ENCODE measurements at places on chromosomes 7 and 10.

- no peak for DNase-seq
These were observed 739.6 kb upstream of the GALNT17 start for GRCh38 chr7:70392256-70392876.

GRCh38 chr10:109343293-109343692, 580.0 kb downstream of the XPNPEP1 start:
- DNase-seq: no peak

GRCh38 chr10:28913436-28914237, 236.3 kb downstream of the BAMBI start:
- DNase-seq: no peak

GRCh38 chr10:110016039-110016438, 8.3 kb downstream of the ADD3 start:
- no peak for DNase-seq

- no peak for DNase-seq
These were observed 87.1 kb downstream of the KAT6B start for GRCh38 chr10:74913377-74913979.

- DNase-seq: no peak
These were observed 106.5 kb downstream of the PRLHR start for GRCh38 chr10:118488710-118489497.

DNA sequence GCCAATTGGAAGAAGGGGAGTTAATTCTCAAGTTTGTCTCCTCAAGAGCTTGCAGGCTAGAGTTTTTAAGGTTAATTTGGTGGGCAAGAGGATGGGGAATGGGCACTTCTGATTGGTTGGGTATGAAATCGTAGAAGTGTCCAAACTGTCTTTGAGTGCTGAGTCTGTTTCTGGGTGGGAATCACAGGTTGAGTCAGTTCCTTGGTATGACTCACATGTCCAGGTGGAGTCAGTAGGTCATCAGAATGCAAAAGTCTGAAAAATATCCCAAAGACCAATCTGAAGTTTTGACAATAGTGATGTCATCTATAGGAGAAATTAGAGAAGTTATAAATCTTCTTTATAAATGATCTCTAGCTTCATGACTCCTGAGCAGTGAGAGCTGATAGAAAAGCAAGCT, 1252.2 kb downstream of the REEP3 start:
- DNase-seq: no peak

- no peak for DNase-seq
These were observed 439.7 kb downstream of the CCSER2 start for GRCh38 chr10:84768132-84768531.

DNA sequence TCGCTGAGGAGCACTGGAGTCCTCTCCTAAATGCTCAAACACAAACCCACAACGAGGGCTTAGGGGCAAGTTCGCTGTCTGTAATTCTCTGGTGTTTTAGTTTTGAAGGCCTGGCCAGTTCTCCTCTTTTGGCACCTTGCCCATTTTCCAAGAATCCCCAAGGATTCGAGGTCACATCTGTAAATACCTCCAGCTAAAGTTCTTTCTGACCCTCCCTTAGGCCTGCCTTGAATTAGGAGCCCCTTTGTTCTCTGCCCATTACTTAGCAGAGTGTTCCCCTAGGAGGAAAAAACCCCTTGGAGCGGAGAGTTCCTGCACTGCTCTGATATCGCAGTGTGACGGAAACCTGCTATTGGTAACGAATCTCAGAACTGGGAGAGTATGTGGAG, 743 bp upstream of the PYROXD2 start:
- peak; percentile 10 for DNase-seq

- no peak for DNase-seq
These were observed 28.3 kb downstream of the PALS2 start for GRCh38 chr7:24601600-24601999.

DNA sequence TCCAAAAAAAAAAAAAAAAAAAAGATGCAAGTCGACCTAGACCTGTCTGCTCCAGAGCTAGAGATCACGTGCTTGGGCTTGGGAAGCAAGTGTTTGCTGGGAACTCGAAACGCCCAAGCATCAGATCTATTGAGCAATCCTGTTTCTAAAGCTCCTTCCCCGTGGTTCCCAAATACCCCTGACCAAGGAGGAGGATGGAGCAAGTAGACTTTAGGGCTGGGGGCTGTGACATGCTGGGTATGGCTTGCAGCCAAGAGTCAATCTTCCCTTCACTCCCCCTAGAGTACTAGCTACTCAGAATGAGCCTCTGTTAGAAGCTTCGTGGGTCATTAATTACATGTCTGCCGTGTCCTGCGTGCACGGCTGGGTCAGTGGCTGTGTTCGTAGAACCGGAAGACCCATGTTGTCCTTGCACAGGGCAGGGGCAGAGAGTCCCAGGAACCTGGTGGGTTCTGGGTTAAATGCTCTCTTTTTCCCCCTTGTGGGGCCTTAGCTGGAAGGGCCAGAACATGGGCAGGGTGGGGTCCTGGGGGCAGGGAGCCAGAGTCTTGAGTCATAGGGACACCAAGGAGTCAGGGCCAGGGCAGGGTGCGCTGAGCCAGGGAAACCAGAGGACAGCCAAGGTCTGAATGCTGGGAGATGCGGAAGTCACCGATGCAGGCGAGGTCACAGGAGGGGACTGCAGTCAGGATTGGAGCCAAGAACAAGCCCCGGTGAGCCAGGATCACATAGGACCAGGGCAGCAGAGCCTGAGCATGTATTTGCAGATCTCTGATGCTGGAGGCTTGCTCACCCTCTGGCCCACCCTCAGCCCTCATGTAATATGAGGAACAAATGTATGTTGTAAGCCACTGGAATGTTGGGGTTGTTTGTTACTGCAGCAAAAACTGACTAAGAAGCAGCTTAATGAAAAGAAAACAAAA, 34.6 kb upstream of the TPST1 start:
- DNase-seq: no peak

DNA sequence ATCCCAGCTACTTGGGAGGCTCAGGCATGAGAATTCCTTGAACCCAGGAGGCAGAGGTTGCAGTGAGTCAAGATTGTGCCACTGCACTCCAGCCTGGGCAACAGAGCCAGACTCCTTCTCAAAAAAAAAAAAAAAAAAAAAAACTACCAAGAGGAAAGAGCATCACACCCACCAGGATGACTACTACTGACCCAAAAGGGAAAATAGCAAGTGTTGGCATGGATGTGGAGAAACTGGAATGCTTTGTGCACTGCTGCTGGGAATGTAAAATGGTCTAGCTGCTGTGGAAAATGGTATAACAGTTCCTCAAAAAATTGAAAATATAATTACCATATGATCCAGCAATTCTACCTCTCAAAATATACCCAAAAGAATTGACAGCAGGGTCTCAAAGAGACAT, 7.7 kb upstream of the TIAL1 start:
- DNase-seq: no peak

GRCh38 chr7:47571331-47572093, 10.4 kb downstream of the TNS3 start:
- peak; percentile 54 for DNase-seq

DNA sequence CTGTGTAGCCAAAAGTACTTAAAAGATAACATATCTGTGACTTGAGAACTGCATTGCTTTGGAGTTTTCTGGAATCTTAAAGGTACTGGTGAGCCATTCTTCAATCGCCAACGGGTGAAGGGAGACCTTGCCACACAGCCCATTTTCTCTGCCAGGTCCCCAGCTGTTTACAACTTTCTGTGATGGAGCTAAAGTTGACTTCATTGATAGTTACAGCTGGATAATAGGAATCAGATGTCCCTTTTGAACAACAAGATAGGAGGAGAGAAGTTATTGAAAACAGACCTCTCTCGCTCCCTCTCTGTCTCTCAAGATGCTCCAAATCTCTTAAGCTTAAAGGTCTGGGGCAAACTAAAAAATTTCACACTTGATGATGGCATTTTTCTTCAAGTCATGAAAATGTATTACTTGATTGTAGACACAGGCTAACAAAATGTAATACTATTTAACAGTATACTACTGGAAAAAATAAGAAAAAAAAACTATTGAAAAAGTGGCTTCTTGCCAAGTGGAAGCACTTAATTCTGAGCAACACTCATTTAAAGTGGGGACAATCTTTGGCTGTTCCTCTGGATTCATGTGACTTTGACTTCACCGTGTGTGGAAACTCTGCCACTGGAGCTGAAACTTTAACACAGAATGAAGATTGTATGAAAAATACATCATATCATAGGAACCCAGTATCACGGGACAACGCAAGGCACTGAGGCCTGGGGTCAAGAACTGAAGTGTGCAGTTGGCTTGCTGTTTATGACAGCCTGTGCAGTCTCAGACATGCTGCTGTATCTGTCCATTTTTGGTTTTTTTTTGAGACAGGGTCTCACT, 78.4 kb upstream of the AFAP1L2 start:
- no peak for DNase-seq

GRCh38 chr10:78000956-78001472, 28.3 kb downstream of the POLR3A start:
- DNase-seq: no peak

DNA sequence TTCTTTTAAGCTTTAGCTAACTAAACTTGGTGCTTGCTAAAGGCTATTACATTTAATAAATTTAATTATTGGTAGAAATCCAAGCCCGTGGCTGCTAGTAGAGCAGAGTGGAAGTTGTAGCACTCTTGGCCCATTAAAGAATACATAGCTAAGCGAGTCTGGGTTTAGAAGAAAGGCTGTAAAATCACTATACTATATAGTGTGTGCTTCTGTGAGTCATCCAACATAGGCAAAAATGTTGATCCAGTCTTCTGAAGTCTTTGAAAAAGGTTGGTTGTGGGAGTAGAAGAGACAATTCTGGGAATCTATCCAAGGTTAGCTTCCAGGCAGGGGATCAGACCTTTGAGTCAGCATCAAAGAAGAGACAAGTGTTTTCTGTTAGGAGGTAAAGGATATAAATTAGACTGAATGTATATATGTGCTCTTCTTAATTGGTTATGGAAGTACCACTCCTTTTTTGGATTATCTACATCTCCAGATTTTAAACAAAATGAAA, 664.2 kb downstream of the NXPH1 start:
- no peak for DNase-seq

DNA sequence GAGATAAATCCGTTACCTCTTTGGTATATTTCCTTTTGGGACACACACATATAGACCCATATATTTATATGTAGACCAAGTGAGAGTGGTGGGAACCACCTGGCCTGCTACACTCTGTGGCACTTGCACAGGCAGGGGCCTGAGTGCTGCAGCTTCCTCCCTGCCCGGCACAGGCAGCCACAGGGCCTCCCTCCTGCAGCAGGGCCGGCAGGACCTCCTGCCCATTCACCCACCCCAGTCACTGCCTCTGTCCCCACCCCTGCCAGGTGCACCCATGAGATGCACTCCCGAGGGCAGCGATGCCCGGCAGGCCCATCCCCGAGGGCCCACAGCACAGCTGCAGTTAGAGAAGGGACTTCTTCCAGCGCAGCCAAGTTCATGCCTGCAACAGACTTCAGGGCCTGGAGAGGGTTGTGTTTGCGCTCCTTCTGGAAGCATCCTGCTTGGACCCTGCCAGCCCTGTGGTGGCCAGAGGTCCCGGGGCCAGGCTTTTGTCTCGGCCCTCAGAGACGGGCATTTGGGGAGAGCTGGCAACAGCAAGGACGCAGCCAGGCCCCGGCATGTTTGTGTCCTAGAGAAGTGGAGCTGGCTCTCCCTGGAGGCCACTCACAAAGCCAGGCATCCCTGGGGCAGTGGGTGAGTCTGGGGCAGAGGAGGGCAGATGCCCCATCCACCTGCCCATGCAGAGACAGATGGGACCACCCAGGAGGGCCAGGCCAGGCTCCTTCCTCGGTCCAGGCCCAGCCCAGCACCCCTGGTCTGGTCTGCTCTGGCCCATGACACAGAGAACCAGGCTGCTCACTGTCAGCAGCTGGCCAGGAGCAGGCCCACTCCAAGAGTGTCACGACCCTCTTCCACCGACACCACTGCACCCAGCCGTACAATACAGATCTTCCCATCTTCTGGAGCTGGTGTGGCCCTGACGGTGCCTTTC, 41.4 kb downstream of the PWWP2B start:
- DNase-seq: no peak

- DNase-seq: no peak
These were observed 72.8 kb upstream of the MTPN start for GRCh38 chr7:136049818-136050461.

DNA sequence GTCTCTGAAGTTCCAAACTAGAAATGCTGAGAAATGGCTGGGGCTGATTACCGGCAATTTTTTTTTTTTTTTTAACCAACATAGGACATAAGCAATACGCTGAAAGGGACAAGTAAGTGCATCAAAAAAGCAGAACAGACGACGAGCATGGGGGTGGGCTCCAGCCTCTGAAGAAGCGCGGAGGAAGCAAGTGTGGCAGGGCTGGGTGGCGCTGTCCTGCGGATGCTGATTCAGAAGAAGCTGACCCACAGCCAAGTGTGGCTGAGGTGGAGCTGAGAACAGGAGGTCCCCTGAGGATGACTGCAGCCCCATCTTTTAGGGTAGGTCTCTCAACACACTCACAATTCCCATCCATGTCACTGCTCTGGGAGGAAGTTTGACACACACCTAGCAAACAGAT, 65.6 kb downstream of the CTBP2 start:
- DNase-seq: no peak

DNA sequence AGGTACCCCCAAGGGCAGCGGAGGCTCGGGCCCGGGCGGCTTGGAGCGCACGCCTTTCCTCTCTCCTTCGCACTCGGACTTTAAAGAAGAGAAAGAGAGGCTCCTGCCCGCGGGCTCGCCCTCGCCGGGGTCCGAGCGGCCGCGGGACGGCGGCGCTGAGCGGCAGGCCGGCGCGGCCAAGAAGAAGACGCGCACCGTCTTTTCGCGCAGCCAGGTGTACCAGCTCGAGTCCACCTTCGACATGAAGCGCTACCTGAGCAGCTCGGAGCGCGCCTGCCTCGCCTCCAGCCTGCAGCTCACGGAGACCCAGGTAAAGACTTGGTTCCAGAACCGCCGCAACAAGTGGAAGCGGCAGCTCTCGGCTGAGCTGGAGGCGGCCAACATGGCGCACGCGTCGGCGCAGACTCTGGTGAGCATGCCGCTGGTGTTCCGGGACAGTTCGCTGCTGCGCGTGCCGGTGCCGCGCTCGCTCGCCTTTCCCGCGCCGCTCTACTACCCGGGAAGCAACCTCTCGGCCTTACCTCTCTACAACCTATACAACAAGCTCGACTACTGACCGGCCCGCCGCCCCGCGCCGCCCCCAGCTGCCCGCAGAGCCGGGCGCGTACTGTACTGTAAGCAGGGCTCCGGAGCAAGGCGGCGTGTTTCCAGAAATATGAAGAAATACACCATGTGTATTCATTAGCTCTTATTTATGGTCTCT, 1.8 kb downstream of the HMX2 start:
- no peak for DNase-seq

DNA sequence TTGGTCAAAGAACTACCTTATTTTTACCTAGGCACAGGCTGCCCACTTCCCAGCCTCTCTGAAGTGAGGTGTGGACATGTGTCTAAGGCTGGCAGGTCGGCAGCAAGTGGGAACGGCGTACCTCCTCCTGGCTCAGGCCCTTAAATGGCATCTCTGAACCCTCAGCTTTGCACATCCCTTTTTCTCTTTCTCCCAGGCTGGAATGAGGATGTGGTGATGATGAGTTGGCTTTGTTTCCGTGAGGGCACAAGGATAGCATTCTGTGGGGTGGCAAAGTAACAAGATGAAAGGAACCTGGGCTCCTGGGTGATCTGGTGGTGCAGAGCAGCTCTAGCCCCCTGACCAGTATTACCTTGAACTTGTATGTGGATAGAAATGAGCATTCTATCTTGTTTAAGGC, 196.8 kb downstream of the REEP3 start:
- no peak for DNase-seq

Data from smooth muscle cell of the brain vasculature (primary cell).